NCI-H1105 (cell line): ENCODE measurements at places on chromosomes 16 and 17.

GRCh38 chr17:43900183-43900857 is 7.0 kb downstream of the MPP2 start:
- peak; percentile 73 for DNase-seq

DNA sequence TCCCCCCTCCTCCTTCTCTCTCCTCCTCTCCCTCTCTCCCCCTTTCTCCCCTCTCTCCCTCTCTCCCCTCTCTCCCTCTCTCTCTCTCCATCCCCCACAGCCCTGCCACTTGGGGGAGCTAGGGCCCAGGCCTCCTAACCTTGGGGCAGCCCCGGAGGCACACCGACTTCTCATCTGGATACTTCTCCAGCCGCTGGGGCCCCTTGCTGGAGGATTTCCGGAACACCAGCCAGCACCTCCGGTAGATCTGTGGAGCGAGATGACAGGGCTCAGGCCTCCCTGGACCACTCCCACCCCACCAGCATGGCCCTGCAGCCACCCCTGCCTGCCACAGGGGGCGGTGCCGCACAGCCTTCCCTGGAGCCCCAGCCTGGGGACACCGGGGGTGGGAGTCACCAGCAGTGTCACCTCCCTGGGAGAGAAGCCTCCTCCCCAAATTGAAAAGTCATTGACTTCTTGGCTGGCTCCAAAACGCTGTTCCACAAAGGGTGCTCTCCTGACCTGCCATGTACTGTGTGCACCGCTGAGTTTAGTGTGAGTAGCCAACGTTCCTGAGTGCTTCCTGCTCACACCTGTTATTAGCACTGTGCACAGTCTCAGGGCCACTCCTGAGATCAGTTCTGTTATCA is 10.5 kb downstream of the DOK4 start:
- DNase-seq: no peak

DNA sequence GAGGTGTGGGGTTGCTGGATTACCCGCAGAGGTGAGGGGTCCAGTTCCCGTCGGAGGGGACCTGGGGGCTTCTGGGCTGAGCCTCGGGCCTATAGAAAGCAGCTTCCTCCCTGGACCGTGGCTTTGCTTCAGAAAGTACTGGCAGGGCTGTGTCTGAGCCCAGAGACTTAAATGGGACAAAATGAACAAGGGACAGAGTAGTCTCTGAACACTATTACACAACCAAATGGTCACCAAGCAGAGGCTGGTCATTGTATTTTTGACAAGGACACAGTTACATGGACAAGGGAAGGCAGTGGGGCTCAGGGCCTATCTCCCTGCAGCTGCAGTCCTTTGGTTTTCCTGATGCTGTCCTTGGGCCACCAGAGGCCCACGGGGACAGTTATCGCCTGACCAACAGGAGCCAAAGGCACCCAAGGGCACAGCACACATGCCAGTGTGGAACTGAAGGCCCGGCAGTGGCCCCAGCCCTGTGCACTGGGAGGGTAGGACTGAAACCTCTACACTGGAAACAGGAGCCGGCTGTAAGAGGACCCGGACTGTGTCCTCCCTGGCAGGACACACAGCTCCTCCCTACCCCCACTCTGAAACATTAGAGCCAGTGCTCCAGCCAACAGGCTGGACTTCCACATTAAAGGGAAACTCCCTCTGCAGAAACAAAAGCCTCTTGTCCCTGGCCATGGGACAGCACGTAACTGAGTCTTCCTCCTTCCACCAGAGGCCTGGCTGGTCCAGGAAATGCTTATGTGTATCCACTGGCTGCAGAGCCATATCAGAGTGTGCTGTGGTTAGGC is 26.0 kb upstream of the ERN1 start:
- DNase-seq: no peak

- no peak for DNase-seq
Measured at GRCh38 chr16:31537362-31538242, 9.9 kb downstream of the AHSP start.

DNA sequence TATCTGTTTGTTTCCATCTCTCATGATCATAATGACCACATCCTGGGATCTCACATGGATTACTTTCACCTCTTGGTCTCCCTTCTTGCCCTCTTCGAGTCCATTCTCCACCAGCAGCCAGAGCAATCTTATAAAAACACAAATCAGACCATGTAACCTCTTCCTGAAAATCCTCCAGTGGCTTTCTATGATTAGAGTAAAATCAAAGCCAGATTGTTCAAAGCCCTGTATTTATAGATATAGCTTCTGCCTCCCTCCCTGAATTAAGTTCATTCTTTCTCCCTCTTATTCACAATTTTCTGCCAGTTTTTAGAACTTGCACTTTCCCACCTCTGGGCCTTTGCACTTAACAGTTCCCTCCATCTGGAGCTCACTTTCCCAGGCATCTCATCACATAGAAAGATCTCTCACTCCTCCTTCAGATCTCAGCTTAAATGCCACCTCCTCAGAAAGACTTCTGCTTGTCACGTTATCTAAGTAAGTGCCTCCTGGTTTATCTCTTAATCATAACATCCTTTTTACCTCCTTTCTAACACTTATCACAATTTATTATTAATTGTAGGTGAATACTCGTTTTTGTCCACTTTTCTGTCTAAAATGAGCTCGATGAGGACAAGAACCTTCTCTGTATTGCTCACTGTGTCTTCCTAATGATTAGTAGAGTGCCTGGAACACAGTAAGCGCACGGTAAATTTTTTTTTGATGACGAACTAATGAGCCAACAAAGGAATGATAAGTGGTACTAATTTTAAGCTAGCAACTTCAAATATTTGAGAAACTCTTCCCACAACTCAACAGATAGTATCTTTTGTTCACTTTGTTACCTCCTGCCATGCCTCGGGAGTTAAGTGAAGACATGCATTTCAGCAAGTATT is 80.5 kb downstream of the CYB561 start:
- no peak for DNase-seq

- no peak for DNase-seq
Measured at GRCh38 chr16:57537581-57538234, 1.3 kb upstream of the CCDC102A start.

GRCh38 chr17:9116861-9117568 is 95.7 kb downstream of the NTN1 start:
- DNase-seq: no peak

GRCh38 chr17:56926704-56927103 is 12.9 kb upstream of the TRIM25 start:
- no peak for DNase-seq

- no peak for DNase-seq
Measured at GRCh38 chr16:19935694-19936093, 51.0 kb upstream of the GPRC5B start.

DNA sequence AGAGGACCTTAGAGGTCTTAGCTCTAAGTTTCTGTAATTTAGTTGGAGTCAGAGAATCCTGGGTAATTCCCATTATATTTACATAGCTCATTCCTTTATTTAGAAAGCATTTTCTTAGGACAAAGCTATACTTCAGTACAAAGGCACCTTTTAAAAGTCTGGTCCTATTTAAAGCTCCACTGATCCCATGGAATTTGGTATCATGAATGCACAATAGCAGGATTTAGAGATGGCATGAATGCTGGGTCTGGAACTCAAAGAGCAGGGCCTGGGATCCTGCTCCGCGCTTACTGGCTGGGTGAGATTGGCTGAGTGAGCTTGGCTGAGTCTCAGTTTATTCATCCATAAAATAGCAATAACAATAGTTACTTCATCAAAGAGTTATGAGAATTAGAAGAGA is 4.8 kb downstream of the KRT23 start:
- DNase-seq: no peak

DNA sequence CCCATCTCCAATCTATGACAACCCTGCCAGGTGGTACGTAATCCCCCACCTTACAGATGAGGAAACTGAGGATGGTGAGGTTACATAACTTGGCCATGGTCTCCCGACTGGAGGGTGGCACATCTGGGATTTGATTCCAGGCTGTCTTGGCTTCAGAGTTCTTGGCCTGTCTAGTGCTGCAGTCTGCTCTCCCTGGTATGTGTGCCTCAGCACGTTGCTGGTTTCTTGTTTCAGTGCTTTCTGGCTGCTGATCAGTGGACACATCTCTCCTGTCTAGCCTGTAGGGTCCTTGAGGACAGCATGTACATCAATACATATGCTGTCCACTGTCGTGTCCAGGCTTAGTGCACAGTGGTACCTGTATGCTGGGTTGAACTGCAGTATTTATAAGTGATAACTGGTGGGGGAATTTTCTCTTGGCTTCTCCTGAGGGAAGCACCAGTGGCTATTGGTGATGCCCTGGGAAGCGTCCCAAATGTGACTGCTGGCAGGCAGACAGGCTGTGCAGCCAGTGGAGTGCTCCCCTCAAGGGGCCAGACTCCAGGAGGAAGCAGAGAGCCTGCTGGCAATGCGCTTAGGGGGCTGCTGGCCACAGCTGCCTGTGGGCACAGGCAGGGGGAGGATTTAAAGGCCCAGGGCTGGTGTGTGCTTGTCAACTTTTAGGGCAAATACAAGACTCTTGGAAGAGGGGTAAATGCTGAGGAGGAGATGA is 14.4 kb downstream of the CTRL start:
- DNase-seq: no peak

- no peak for DNase-seq
Measured at GRCh38 chr16:49780433-49780832, 75.5 kb downstream of the ZNF423 start.

DNA sequence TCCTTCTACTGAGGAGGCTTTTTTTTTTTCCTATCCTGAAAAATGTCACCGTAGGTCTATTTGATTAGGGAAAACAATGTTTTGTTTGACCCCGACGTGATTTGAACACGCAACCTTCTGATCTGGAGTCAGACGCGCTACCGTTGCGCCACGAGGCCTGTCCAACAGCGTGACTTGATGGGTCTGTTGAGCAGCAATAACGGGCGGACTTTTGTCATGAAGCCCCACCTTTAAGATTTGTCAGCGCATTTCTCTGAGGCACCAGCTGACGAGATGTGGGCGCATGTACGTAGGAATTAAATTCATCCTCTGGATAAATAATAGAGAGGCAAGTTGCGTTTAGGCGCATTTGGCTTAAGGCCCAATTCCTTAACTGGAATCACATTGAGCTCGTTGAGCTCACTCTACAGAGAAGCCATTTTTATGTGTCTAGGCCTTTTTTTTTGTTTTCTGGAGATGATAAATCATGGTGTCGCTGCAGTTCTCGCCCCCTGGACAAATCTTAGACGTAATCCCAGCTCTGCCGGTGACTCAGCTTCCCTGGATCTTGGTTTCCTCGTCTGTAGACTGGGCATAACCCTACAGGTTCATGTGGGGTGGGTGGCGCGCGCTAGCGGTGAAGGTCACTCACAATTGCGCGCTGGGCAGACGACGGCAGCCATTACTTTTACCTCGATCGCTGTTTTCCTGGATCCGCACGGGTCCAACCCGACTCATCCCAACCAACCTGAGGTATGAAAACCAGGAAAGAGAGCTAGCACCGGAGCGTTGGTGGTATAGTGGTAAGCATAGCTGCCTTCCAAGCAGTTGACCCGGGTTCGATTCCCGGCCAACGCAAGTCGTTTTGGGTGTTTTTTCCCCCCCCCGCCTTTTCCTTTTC is 10.6 kb upstream of the AURKB start:
- peak; percentile 93 for DNase-seq

- DNase-seq: no peak
Measured at GRCh38 chr17:18224387-18225120, 881 bp upstream of the LLGL1 start.
